ENCODE measurements at places on chromosomes 3 and 15.

- DNase-seq = no peak
Measured at GRCh38 chr3:133447750-133448477, 48.1 kb downstream of the BFSP2 start.

DNA sequence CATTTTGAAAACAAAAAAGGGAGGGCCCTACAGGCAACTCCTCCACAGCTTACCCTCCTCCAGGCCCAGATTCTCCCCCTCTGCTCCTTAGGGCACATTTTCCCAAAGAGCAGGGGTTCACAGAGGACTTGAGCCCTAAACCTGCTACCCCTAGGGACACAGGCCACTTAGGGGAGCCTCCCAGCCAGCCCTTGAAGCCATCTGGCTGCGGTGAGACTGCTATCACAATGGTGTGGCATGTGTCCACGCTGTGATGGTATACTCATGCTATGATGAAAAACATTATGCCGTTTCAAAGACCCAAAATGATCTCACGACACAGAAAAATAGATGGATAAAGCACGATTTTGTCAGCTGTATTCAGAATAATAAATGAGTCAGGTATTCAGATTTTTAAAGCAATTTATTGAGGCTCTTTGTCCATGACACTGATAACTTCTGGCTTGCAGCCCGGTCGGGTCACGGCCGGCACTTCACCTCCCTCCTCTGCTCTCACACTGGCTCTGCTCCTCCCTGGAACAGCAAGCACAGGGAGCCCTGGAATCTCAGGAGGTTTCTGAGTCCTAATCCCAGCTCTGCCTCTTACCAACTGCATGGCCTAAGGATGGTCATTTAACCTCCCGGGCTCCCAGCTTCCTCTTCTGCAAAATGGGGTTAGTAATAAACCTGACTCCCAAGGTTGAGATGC, 115.3 kb downstream of the MEGF11 start:
- no peak for DNase-seq

GRCh38 chr3:120432150-120432860, 18.5 kb downstream of the FSTL1 start:
- DNase-seq = no peak

DNA sequence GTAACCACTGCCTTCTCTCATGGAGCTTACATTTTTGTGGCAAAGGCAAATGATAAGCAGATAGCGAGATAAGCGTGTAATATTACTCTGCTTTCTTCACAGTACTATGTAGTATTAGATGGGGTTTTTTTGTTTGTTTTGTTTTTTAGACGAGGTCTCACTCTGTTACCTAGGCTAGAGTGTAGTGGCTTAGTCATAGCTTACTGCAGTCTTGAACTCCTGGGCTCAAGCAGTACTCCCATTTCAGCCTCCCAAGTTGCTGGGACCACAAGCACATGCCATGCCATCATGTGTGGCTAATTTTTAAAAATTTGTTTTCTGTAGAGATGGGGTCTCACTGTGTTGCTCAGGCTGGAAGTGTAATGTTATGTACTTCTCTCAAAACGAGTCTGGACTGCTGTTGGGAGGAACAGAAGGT, 22.9 kb downstream of the MBNL1 start:
- DNase-seq = no peak

- no peak for DNase-seq
Measured at GRCh38 chr3:138367326-138367850, 19.0 kb downstream of the MRAS start.

DNA sequence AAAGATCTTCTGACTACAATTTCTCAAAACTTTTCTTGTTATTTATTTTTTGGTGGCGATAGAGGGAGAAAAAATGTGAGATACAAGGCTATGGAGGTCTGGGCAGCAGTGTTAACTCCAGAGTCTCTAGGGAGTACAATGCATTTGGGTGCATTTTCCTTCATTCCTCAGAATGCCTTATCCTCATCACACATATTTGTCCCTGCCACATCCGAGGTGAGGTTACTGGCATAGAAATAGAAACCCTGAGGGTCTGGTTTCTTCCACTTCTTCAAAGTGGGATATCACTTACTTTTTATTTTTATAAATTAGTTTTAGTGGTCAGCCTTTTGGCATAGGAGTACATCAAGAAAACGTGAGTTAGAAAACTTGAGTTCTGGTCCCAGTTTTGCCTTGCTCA, 150.4 kb downstream of the TIGIT start:
- no peak for DNase-seq

DNA sequence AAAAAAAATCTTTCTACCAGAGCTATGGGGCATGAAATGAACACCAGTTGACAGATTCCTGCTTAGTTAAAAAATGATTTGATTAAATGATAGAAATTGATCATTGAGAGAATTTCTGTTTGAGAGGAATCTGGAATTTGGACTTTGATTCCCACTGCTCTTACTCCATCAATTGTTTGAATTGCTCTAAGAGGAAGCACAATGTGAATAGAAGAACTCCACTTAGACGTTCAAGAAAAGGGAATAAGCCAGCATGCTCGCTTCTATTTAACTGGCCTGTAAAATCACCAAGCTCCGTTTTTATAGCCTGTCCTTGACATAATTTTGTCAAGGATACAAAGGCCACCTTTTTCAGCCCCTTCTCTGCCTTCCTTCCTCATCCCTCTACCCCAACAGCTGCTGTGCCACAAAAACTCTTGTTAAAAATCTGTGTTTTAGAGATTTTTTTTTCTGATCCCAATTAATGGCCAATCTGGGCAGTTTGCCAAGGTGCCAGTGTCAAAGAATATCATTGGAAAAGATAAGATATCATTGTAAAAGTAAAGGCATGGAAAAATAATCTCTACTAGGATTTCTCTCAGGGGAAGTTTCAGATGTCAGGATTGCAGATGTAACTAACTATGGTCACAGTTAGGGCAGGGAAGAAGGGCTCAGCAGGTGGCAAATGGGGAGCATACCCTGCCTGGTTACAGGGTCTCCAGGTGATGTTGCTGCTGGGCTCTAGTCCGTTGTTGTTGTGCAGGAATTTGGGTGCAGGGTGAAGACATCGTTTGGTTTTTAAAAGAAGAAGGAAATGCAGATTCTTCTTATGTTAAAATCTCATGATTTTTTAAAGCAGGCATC, 301.8 kb upstream of the PDZRN3 start:
- DNase-seq = no peak

- no peak for DNase-seq
Measured at GRCh38 chr3:182094321-182094720, 382.6 kb downstream of the SOX2 start.

- DNase-seq = no peak
Measured at GRCh38 chr15:82533801-82534200, 6.5 kb downstream of the RPS17 start.

GRCh38 chr3:127043731-127044510, 61.0 kb downstream of the PLXNA1 start:
- DNase-seq = no peak

DNA sequence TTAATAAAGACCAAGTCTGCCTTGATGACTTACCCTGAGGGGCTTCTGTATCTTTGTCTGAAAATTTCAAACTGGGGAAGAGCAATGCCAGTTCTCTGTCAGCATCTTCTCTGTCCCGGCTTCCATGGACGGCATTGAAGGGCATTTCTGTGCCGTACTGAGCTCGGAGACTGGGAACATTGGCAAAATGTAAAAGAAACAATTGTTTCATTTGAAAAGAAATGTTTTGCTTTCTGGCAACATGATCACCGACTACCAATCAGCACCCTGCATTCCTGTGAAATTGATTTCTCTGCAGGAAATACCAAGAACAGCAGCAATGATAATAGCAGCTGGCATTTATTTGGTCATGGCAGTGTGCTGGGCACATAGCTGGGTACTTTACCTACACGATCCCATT, 26.2 kb downstream of the NME9 start:
- no peak for DNase-seq

DNA sequence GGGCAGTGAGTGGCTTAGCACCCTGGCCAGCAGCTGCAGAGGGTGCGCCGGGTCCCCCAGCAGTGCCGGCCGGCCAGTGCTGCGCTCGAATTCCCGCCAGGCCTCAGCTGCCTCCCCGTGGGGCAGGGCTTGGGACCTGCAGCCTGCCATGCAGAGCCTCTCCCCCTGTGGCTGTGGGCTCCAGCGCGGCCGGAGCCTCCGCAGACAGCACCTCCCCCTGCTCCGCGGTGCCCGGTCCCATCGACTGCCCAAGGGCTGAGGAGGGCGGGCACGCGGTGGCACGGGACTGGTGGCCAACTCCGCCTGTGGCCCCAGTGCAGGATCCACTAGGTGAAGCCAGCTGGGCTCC, 386.3 kb downstream of the CNTN4 start:
- no peak for DNase-seq

- DNase-seq = no peak
Measured at GRCh38 chr3:249587-250262, 53.2 kb downstream of the CHL1 start.

DNA sequence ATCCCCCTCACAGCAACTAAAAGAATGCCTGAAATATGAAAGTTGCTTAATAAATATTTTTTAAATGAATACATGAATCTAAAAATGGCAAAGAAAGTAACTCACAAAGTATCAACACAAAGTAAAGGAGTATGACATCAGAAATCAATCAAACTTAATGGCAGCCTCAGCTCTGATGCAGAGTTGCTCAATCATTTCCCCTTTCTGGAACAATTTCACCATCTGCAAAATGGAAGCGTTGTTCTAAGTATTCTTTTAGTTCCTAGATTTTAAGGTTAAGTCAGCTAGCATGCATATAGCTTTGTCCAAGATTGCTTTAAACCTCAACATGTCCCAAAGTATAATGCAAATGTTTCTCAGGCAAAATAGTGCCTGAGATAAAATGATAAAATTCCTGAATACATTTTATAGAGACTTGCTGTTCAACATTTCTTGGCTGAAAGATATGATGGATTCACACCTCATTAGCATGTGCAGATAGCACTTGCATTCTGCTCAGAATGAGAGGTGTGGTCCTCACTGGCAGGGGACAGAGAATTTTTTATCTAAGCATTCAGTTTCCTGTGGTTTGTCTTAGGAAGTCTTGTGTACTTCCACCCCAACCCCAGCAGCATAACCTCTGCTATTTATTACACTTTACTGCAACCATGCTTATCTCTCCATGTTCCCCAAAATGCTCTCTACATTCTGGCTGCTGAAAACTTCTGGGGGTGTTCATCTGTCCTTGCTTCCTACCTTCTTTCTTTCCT, 429.3 kb downstream of the GRM7 start:
- no peak for DNase-seq

GRCh38 chr3:8303466-8303865, 198.2 kb upstream of the LMCD1 start:
- no peak for DNase-seq

GRCh38 chr3:30341851-30342250, 264.6 kb upstream of the TGFBR2 start:
- DNase-seq = no peak

DNA sequence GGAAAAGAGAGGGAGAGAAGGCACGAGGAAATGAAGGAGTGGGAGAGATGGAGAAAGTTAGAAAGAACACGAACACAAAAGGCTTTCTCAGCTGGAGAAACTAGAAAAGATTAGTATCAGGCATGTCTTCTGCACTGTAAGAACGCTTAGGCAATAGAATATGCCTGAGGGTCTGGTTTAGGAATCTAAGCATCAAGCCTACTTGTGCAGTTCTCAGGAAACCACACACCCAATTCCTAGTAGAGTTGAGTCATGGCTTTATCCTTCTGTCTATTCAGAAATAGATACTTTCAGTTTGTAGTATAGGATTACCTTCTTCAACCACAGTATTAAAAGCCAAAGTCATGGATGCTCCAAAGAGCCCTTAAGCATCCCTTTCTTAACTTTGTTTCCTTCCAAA, 969.4 kb downstream of the NTRK3 start:
- no peak for DNase-seq

GRCh38 chr3:86774082-86774691, 216.8 kb downstream of the VGLL3 start:
- DNase-seq = no peak

DNA sequence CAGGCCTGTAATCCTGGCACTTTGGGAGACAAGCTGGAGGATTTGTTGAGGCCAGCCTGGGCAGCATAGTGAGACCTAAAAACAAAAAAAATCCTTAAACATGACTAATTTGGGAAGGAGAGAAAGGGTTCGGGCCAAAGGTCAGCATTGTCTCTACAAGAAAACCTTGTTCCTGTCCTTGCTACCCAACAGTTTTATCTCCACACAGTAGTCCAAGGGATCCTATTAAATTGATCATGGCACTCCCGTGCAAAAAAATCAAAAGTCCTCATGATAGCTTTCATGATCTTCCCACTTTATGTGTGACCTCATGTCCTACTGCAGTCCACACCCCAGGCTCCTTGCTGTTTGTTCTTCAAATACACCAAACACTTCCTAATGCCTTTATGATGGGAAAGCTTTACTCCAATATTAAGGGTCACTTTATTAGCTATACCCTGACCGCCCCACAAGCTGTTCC, 4.2 kb downstream of the RPL15 start:
- DNase-seq = no peak

DNA sequence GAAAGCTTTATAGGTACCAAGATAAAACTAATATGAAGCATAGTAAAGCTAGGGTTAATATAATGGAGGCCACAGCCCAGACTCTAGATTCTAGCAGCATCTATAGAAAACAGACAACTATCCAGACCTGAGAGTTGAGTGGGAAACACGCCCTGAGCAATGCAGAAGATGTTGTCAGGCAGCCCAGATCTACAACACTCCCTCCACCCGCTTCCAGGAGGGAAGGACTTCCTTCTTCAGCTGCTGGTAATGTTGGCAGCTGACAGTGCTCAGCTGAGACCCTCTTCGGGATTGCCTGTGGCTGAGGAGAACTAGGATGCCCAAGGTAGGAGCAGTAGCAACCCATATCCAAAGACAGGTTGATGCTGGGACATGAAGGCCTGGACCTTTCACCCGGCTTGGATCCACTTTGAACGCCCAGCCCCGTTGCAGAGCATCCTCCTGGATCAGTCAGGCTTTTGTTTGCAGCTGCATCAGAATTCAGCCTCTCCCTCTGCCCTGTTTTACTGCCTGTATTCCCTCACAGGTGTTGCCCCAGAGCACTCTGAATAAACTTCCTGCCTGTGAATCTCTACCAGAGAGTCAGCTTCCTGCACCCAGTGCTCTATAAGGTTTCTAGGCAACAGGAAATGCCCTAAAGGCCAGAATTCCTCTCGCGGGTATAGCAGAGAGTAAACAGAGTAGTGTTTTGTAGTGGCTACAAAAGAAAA, 174.7 kb upstream of the IL12A start:
- DNase-seq = no peak

DNA sequence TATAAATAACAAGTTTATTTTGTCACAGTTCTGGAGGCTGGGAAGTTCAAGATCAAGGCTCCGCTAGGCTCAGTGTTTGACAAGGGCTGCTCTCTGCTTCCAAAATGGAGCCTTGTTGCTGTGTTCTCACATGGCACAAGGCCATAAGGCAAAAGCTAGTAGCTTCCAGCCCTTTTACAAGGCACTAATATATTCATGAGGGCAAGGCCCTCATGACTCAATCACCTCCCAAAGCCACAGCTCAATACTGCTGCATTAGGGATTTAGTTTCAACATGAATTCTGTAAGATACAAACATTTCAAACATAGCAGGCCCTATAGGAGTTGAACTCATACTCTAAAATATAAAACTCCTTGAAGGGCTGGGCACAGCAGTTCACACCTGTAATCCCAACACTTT, 30.2 kb downstream of the ZBTB11 start:
- no peak for DNase-seq

GRCh38 chr3:190768891-190769290, 93.6 kb downstream of the GMNC start:
- DNase-seq = no peak

Data from CD8-positive, alpha-beta T cell (primary cell).